ENCODE measurements at places on chromosomes 5 and 9.
A peak's percentile ranks its signal among the peaks of the same experiment; 100 is the strongest.

DNA sequence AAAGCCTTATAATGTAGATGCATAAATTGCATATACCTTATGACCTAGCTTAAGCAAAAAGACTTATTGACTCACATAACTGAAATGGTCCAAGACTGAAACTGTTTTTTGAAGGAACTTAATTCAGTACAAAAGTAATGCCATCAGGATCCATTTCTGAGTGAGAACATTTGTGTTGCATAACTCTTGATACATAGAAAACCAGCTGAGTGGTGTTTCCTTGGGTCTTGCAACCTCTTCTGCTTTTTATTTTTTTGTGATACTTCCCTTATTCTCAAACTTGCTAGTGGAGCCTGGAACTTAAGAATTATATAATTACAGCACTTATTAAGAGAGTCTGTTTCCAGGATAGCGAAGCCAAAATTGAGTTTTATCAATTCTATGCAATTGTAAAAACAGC lies 272.0 kb downstream of the MAN2A1 start:
- H3K27me3 ChIP-seq, result no peaks in the 10 kb centered on the region
- H3K27ac ChIP-seq, result no peak overlapping the region
- no peaks in the 10 kb centered on the region for H3K36me3 ChIP-seq
- no peak for DNase-seq
- no peak overlapping the region for H3K4me3 ChIP-seq
- no peaks in the 10 kb centered on the region for H3K4me1 ChIP-seq

GRCh38 chr5:157548513-157549282 lies 26.9 kb downstream of the ADAM19 start:
- H3K4me3 ChIP-seq, result no peak overlapping the region
- peak overlapping the region; percentile 88 for H3K27ac ChIP-seq
- DNase-seq, result no peak
- no peaks in the 10 kb centered on the region for H3K27me3 ChIP-seq
- H3K4me1 ChIP-seq, result peaks cover 83% of the 10 kb centered on the region
- no peaks in the 10 kb centered on the region for H3K36me3 ChIP-seq

DNA sequence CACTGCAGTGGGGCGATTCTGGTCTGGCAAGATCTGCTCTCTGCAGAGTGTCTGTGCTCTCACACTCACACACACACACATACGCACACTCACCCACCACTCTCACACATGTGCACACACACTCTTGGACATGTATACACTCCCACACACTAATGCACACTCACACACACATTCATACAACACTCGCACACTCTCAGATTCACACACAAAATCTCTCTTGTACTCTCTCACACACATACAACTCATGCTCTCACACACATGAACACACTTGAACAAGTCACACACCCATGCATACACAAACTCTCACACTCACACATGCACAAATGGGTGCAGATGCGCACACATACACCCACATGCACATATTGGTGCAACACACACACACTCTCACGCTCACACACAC lies 31.7 kb downstream of the TMEM174 start:
- H3K27ac ChIP-seq, result no peak overlapping the region
- no peaks in the 10 kb centered on the region for H3K27me3 ChIP-seq

DNA sequence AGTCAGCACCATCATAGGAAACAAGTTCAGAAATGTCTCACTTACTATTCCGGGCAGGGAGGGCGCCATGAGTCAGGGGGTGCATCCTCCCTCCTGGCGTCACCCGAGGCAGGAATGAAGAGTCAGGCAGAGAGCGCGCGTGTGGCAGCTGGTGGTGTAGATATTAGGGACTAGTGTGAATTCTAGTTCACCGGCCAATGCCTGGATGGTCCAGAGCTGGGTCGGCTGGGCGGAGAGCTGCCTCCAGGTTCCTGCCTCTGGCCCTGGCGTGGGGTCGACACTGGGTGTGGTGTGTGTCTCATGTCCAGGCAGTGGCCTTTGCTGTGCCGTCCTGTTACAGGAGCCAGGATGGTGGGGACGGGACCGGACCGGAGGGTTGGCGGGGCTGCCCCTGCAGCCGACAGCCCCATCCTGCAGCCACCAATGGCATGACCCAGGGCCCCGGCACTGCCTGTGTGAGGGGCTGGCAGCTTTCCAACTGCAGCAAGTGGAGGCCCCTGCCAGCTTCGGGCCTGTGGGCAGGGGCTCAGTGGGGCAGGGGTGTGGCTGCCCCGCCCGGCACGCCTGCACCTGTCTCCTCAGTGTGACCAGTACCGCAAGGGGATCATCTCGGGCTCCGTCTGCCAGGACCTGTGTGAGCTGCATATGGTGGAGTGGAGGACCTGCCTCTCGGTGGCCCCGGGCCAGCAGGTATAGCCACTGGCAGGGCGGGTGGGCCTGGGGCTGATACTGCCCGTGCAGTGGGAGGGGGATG lies 9.1 kb downstream of the DIPK1B start:
- no peak overlapping the region for H3K4me3 ChIP-seq
- no peaks in the 10 kb centered on the region for H3K27me3 ChIP-seq
- H3K36me3 ChIP-seq, result peaks cover 54% of the 10 kb centered on the region
- peaks cover 61% of the 10 kb centered on the region for H3K4me1 ChIP-seq
- no peak for DNase-seq

- H3K36me3 ChIP-seq, result no peaks in the 10 kb centered on the region
- DNase-seq, result no peak
- H3K4me1 ChIP-seq, result no peaks in the 10 kb centered on the region
- H3K27me3 ChIP-seq, result no peaks in the 10 kb centered on the region
- H3K4me3 ChIP-seq, result no peak overlapping the region
These were observed 109.3 kb upstream of the ICE1 start for GRCh38 chr5:5313101-5313635.

- H3K27me3 ChIP-seq, result no peaks in the 10 kb centered on the region
- no peaks in the 10 kb centered on the region for H3K36me3 ChIP-seq
- peaks cover 5% of the 10 kb centered on the region for H3K4me1 ChIP-seq
- H3K27ac ChIP-seq, result no peak overlapping the region
- H3K4me3 ChIP-seq, result no peak overlapping the region
These were observed 193.3 kb downstream of the TMEM38B start for GRCh38 chr9:105887679-105888078.

DNA sequence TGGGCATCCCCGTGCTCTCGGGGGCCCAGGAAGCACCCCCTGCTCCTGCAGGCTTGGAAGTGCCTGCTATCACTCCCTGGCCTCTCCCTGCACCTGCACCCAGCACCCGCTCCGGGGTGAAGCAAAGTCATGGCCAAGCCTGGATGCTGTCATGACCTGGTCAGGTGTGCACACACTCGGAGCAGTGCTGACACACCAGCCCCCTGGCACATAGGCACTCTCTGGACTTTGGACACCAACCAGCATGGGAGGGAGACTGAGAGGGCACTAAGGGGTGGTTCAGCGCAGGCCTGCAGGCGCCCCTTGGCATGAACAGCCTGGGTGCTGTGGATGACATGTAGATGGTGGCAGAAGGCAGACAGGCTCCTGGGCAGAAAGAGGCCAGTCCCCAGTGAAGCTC lies 158.6 kb downstream of the GHR start:
- no peak overlapping the region for H3K27ac ChIP-seq
- H3K27me3 ChIP-seq, result no peaks in the 10 kb centered on the region
- peaks cover 18% of the 10 kb centered on the region for H3K4me1 ChIP-seq
- no peak for DNase-seq
- H3K4me3 ChIP-seq, result no peak overlapping the region

DNA sequence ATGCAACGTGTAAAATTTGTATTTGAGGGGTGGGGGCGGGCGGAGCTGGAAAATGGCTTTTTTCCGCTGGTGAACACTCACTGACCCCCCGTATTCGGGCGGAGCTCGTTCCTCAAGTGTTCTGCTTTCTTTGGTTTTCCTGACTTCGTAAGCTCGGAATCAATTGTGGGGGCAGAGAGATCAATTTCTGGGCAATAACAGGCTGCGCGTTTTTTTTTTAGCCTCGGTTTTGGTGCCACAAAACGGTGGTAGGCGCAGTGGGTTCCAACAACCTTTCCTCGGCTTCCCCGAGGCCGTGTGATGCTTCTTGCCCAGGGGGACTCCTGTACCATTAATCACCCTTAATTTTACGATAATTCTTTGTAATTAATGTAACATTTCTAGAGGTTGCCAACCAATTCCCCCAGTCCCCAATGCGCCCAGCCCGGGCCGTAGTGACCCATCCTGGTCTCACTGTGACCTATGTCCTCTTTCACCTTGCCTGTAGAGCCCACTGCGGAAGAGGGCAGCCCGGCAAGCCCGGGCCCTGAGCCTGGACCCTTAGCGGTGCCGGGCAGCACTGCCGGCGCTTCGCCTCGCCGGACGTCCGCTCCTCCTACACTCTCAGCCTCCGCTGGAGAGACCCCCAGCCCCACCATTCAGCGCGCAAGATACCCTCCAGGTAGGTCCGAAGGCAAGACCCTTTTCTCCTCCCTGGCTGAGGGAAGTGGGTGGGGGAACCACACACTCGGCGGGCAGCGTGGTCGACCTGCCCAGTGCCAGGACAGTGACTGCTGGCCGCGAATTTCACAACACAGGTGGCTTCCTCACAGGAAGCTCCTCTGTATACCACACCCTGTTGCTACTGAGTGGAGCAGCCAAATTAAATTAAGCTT lies 3.7 kb downstream of the NR4A3 start:
- H3K27ac ChIP-seq, result no peak overlapping the region
- peak overlapping the region; percentile 95 for H3K4me3 ChIP-seq
- H3K4me1 ChIP-seq, result peaks cover 46% of the 10 kb centered on the region
- no peaks in the 10 kb centered on the region for H3K27me3 ChIP-seq
- peak; percentile 50 for DNase-seq

- H3K27me3 ChIP-seq, result no peaks in the 10 kb centered on the region
- no peaks in the 10 kb centered on the region for H3K4me1 ChIP-seq
- H3K27ac ChIP-seq, result no peak overlapping the region
- DNase-seq, result peak; percentile 90
- no peaks in the 10 kb centered on the region for H3K36me3 ChIP-seq
- H3K4me3 ChIP-seq, result no peak overlapping the region
These were observed 243.4 kb upstream of the RPS23 start for GRCh38 chr5:82521431-82522051.

DNA sequence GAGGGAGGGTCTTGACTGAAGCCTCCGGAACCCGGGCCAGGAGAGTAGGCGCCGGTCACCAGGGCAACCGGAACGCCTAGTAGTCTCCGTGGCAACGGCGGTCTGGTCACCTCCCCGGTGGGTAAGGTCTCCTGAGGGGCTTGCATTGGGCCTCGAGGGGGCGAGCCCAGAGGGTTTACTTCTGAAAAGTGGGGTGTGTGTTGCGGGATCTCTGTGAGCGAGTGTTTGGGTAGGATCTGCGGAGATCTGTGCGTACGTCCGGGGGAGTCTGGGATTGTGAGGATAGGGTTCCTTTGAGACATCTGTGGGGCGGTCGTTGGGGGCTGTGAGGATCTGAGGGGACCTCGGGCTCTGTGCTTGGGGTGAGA lies at the start of gene FAM221B:
Gene FAM221B (minus strand): TSS at position 17 of the 368 bp plus-strand sequence. CDS start 2,571 bp downstream, outside the sequence.
- H3K27me3 ChIP-seq, result no peaks in the 10 kb centered on the region
- H3K4me3 ChIP-seq, result peak within 1 kb of the TSS; percentile 76

- H3K4me1 ChIP-seq, result peaks cover 23% of the 10 kb centered on the region
- H3K4me3 ChIP-seq, result no peak overlapping the region
- peak overlapping the region; percentile 35 for H3K27ac ChIP-seq
- no peak for DNase-seq
These were observed 34.3 kb downstream of the ZNF462 start for GRCh38 chr9:106897236-106897635.

DNA sequence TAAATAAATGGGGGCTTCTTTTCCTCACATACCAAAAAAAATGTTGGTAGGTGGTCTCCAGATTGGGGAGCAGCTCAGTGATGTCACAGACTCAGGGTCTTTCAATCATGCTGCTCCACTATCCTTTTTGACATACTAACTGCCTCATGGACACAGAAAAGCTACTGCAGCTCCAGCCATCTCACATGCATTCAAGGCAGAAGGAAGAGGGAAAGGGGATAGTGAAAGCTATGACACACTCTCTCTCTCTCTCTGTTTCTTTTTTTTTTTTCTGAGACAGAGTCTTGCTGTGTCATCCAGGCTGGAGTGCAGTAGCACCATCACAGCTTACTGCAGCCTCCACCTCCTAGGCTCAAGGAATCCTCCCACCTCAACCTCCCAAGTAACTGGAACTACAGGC lies 7.9 kb upstream of the ADGRD2 start:
- no peak overlapping the region for H3K4me3 ChIP-seq
- no peak for DNase-seq
- H3K4me1 ChIP-seq, result no peaks in the 10 kb centered on the region
- H3K36me3 ChIP-seq, result no peaks in the 10 kb centered on the region

- H3K27ac ChIP-seq, result no peak overlapping the region
- DNase-seq, result no peak
- H3K36me3 ChIP-seq, result no peaks in the 10 kb centered on the region
- peaks cover 2% of the 10 kb centered on the region for H3K4me1 ChIP-seq
- H3K27me3 ChIP-seq, result no peaks in the 10 kb centered on the region
These were observed 5.4 kb downstream of the ACTL7B start for GRCh38 chr9:108850293-108850897.

DNA sequence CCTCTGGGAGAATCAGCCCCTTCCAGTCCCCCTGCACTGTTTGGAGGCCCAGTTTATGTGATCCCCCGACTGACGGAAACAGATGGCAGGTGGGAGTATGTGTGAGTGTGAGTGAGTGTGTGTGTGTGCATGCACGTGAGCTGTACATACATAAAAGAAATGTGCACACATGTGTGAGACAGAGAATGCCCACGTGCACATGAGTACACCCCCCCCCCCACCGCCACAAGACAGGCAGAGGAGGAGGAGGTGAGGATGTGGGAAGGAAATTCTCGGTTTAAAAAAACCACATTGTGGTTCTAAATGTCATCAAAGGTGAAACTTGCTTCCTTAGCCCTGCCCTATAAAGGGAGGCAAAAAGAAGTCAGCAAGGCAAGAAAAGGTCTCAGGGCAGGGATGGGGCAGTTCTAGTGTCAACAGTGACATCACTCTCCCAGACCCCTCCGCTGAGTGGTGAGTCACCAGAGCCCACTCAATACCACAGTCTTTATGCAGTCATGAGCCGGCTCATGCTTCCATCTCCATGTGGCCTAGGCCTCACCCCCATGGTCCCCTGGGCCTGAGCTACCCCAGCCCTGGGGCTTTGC lies 79.2 kb upstream of the HSPA9 start:
- no peak overlapping the region for H3K27ac ChIP-seq
- H3K4me1 ChIP-seq, result peaks cover 6% of the 10 kb centered on the region
- DNase-seq, result no peak
- no peak overlapping the region for H3K4me3 ChIP-seq

DNA sequence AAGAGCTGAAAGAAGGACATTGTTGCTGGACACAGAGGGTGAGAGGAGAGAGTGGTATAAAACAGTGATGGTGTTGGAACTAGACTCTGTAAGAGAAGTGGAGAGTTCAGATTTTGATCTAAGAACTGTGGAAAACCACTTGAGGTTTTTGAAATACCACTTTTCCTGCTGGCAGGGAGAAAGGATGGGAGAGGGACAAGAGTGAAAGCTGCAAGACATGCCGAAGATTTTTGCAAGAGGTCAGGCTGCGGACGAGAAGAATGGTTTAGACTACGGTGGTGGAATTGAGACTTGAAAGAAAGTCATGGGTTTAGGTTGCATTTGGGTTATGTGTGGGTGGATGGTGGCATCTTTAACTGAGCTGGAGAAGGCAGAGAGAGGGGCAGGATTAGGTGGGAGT lies 202.2 kb upstream of the RPS23 start:
- no peaks in the 10 kb centered on the region for H3K27me3 ChIP-seq
- H3K4me3 ChIP-seq, result no peak overlapping the region
- no peaks in the 10 kb centered on the region for H3K4me1 ChIP-seq
- no peaks in the 10 kb centered on the region for H3K36me3 ChIP-seq
- no peak overlapping the region for H3K27ac ChIP-seq

GRCh38 chr9:124512806-124513204 lies 5.6 kb upstream of the NR5A1 start:
- no peak overlapping the region for H3K27ac ChIP-seq
- no peaks in the 10 kb centered on the region for H3K36me3 ChIP-seq
- no peak for DNase-seq
- H3K4me3 ChIP-seq, result no peak overlapping the region
- no peaks in the 10 kb centered on the region for H3K27me3 ChIP-seq

- no peak for DNase-seq
- H3K27me3 ChIP-seq, result no peaks in the 10 kb centered on the region
- no peaks in the 10 kb centered on the region for H3K4me1 ChIP-seq
- no peak overlapping the region for H3K4me3 ChIP-seq
- H3K36me3 ChIP-seq, result no peaks in the 10 kb centered on the region
These were observed 157.1 kb downstream of the OLFM1 start for GRCh38 chr9:135244271-135245221.

Measured in esophagus muscularis mucosa (tissue), 4 donors.